Psoas muscle (tissue), 8 donors: ENCODE measurements at places on chromosomes 4 and X.

DNA sequence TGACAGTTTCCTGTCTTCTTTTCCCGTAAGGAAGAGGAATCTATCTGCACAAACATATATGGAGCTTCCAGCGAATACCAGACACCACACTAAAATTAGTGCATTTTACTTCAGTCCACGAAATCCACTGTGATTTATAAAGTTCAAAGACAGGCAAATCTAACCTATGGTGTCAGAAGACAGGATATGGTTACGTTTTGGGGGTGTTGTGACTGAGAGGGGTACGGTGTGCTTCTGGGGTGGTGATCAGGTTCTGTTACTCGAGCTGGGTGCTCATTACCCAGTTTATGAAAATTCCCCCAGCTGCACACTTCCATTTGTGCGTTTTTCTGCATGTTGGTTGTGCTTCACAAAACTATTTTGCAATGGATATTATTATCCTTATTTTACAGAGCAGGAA is 10.3 kb downstream of the VGLL1 start:
- H3K27me3 ChIP-seq, result no peaks in the 10 kb centered on the region
- no peak overlapping the region for H3K27ac ChIP-seq
- H3K4me3 ChIP-seq, result no peak overlapping the region
- no peaks in the 10 kb centered on the region for H3K36me3 ChIP-seq
- no peaks in the 10 kb centered on the region for H3K4me1 ChIP-seq

DNA sequence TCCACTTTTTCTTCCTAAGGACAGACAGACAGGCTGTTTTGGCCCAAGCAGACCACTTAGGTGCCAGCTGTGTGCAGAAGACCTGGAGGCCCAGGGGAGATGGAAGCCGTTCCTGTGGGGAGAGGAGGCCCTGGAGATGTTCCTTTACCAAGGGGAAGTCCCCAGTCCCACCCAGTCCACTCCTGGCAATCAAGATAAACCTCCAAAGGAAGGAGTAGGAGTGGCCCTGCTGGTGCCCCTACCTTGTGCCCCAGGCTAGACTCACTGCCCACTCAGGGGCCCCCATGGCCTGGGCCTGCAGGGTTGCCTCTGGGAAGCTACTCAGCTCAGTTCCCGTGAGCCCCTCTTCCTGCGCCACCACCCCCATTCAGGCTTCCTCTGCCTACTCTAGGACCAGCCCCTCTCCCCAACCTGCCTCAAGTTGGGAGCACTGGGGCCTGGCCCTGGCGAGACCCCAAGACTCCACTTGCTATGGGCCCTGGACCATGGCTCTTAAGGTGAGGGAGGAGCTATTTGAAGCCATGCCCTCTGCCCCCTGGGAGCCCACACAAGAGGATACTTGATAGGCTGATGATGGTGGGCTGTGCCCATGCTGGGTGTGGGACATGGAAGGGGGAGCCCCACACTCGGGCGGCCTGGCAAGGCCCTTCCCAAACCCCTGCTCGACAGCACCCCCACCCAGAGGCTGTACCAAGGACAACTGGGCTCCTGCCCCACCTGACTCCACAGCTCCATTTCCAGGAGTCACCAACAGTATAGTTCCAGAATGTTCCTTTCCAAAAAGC is 24.8 kb upstream of the RNF4 start:
- H3K4me3 ChIP-seq, result no peak overlapping the region
- DNase-seq, result no peak
- H3K4me1 ChIP-seq, result no peaks in the 10 kb centered on the region
- no peaks in the 10 kb centered on the region for H3K36me3 ChIP-seq
- H3K27me3 ChIP-seq, result no peaks in the 10 kb centered on the region
- no peak overlapping the region for H3K27ac ChIP-seq

- H3K4me3 ChIP-seq, result no peak overlapping the region
- H3K27me3 ChIP-seq, result no peaks in the 10 kb centered on the region
- H3K27ac ChIP-seq, result no peak overlapping the region
Measured at GRCh38 chr4:28167411-28167810, 1306.8 kb downstream of the STIM2 start.

GRCh38 chr4:87622303-87622702 is 14.0 kb downstream of the DSPP start:
- H3K27ac ChIP-seq, result peak overlapping the region; percentile 25
- H3K4me3 ChIP-seq, result no peak overlapping the region
- no peaks in the 10 kb centered on the region for H3K36me3 ChIP-seq
- DNase-seq, result no peak

GRCh38 chrX:68705986-68706385 is 58.5 kb downstream of the STARD8 start:
- no peak overlapping the region for H3K4me3 ChIP-seq
- no peak for DNase-seq
- peaks cover 39% of the 10 kb centered on the region for H3K4me1 ChIP-seq
- H3K27ac ChIP-seq, result peak overlapping the region; percentile 67
- H3K36me3 ChIP-seq, result no peaks in the 10 kb centered on the region

GRCh38 chr4:8859550-8860095 is 12.0 kb downstream of the HMX1 start:
- no peak overlapping the region for H3K27ac ChIP-seq
- no peak overlapping the region for H3K4me3 ChIP-seq
- DNase-seq, result peak; percentile 39
- no peaks in the 10 kb centered on the region for H3K36me3 ChIP-seq

GRCh38 chr4:183602557-183603027 is 56.4 kb downstream of the RWDD4 start:
- no peaks in the 10 kb centered on the region for H3K36me3 ChIP-seq
- no peaks in the 10 kb centered on the region for H3K4me1 ChIP-seq
- no peaks in the 10 kb centered on the region for H3K27me3 ChIP-seq
- H3K4me3 ChIP-seq, result no peak overlapping the region
- DNase-seq, result no peak
- H3K27ac ChIP-seq, result no peak overlapping the region

DNA sequence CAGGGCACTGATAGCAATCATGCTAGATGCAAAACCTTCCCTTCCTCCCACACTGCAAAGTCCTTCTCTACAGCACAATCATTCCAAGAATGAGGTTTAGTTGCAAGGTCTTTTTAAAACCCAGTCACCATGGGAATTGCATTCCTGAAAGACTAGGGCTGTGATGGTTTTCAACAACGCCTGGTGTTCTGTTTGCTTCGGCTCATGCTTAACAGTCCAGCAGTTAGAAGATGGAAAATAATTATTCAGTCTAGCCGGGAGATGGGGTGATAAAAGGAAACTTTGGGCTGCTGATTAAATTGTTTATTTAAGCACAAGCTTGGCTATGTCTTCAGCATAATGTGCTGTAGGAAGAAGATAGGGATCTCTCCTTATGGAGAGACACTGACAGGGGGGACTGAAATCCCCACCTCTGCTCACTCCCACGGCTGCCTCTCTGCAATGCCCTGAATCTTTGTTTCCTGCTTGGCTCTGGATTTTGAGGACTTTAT is 211.4 kb downstream of the MID1IP1 start:
- H3K27me3 ChIP-seq, result no peaks in the 10 kb centered on the region
- H3K36me3 ChIP-seq, result no peaks in the 10 kb centered on the region
- DNase-seq, result no peak

DNA sequence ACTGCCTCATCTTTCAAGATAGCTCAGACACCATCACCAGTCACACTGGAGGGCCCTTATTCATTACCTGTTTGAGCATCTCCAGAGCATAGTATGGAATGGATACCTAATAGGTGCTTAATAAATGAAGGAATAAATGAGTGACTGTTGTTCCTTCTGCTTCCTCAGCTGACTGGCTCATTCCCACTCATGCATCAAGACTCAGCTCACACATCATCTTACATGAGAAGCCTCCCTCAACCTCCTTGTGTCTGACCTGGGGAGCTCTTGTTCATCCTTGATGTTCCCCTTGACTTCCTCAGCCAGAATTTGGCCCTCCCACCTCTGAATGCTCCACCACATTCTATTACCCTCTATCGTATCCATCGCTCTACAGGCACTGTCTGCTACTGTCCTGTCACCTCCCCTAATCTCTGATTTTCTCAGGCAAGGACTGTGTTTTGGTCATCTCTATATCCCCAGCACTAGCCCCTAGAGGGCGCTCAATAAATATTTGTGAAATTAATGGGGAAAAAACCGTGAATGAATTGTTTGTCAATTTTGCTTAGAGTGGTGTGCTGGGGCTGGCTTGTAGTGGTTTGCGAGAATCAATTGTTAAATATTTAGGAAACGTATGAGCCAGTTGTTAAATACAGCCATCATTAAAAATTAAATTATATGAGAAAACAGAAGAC is 88.3 kb downstream of the NHSL2 start:
- no peaks in the 10 kb centered on the region for H3K4me1 ChIP-seq
- no peak for DNase-seq

GRCh38 chrX:107659768-107660167 is 31.5 kb downstream of the PRPS1 start:
- no peak overlapping the region for H3K4me3 ChIP-seq
- H3K27ac ChIP-seq, result no peak overlapping the region
- no peaks in the 10 kb centered on the region for H3K4me1 ChIP-seq
- H3K27me3 ChIP-seq, result peaks cover 6% of the 10 kb centered on the region

DNA sequence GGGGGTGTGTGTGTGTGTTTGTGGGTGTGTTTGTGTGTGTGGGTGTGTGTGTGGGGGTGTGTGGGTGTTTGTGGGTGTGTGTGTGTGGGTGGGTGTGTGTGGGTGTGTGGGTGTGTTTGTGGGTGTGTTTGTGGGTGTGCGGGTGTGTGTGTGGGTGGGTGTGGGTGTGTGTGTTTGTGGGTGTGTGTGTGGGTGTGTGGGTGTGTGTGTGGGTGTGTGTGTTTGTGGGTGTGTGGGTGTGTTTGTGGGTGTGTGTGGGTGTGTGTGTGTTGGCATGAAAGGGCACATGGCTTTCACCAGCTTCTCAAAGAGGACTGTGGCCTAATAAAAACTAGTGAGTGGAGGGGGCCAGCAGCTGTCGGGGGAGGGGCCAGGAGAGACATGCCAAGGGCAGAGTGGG is 25.3 kb upstream of the ZNF185 start:
- H3K27me3 ChIP-seq, result no peaks in the 10 kb centered on the region
- no peaks in the 10 kb centered on the region for H3K4me1 ChIP-seq
- DNase-seq, result no peak

DNA sequence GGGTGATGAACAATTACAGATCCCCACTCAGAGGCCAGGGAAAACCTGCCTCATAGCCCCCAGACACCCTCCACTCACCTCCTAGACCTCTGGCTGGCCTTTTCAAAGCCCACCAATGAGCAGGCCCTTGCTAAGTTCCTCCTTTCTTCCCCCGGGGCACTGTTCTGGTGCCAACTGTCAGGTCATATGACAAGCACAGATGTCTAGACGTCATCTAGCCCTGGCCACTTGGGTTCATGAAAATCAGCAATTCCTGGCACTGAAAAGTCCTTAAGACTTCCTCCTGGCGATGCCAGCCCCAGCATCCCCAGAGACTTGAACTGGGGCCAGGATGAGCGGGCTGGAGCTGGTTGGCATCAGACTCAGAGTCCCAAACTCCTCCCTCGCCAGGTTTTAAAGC is 115.6 kb upstream of the NALF2 start:
- no peaks in the 10 kb centered on the region for H3K4me1 ChIP-seq
- no peak overlapping the region for H3K4me3 ChIP-seq
- DNase-seq, result peak; percentile 12
- no peaks in the 10 kb centered on the region for H3K36me3 ChIP-seq

- H3K27ac ChIP-seq, result no peak overlapping the region
- no peak for DNase-seq
Measured at GRCh38 chrX:42098900-42099299, 175.5 kb upstream of the CASK start.

DNA sequence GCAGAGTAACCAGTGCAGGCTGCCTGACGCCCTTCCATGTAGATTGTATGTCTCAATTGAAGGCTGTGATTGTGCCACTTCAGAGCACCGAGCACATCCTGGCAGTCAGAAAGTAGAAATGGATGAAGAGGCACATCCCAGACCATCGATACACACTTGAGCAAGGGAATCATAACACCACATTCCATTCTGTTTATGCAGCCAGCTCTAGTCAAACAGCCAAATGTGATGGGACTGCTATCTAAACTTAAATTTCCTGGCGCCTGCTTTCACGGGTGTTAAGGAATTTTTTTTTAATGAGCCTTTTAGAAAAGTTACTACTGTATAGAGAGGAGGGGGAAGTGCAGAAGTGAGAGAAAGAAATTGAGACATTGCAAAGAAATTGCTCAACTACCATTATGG is 84.4 kb downstream of the PPARGC1A start:
- H3K4me3 ChIP-seq, result no peak overlapping the region
- no peaks in the 10 kb centered on the region for H3K27me3 ChIP-seq
- DNase-seq, result no peak
- H3K36me3 ChIP-seq, result peaks cover 8% of the 10 kb centered on the region

DNA sequence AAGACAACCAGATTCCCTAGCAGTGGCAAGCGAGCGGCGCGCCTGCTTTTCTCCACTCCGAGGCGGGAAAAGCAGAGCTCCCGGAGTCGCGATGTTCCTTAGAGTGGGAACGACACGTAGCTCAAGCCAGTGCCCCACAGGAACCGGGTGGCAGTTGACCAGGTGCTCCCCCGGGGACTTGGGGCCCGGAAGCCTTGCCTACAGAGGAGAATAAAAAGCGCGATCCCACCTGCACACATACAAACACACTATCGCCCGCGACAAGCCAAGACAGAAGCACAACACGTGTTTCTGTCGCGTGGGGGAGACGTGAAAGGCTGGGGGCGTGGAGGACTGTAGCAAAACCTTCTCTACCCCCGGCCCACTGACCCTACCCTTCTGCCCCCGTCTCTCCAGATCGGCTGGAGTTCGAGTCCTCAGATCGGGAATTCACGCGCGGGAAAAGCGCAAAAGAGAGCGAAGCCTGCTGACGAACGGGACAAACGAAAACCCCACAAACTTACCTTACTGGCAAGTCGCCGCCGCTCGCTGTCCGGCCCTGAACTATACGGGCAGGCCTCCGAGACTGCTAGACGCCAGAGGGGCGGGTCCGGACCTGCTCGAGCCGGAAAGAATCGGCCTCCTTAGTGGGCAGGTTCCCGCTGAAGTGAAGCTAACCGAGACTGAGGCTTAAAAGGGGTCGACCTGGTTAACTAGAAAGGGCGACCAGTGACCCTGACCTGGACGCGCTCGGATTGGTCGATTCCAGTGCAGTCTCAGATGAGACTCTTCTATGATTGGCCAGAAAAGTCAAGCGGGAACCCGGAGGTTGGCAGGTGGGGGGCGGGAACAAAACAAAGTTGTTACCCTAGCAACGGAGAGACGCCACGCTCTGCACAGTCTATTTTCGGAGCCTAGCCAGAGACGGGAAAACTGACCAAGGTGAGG is at the start of the genes DNAAF6 and NUP62CL:
Gene DNAAF6, plus strand, starts transcription at position 842 of the 927 bp plus-strand sequence. CDS start 6,265 bp downstream, outside the sequence.
Gene NUP62CL, minus strand, starts transcription at position 664 of the 927 bp plus-strand sequence. CDS start 31,287 bp downstream, outside the sequence.
- no peaks in the 10 kb centered on the region for H3K27me3 ChIP-seq
- H3K4me1 ChIP-seq, result no peaks in the 10 kb centered on the region
- peak within 1 kb of the TSS; percentile 59 for H3K4me3 ChIP-seq
- no peak within 1 kb of the TSS for H3K27ac ChIP-seq
- H3K36me3 ChIP-seq, result no peaks in the 10 kb centered on the region

DNA sequence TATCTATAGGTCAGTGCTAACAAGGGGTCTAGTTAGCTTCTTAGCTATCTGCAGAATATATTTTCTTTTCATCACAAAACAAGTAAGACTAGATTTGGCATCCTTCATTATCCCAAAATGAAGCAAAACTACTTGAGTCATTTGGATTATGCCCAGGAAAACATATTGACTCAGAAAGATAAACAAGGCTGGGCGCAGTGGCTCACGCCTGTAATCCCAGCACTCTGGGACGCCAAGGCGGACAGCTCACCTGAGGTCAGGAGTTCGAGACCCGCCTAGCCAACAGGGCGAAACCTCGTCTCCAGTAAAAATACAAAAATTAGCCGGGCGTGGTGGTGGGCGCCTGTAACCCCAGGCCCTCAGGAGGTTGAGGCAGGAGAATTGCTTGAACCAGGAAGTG is 18.0 kb upstream of the MND1 start:
- H3K4me3 ChIP-seq, result no peak overlapping the region
- no peak for DNase-seq
- no peaks in the 10 kb centered on the region for H3K4me1 ChIP-seq
- H3K27me3 ChIP-seq, result no peaks in the 10 kb centered on the region
- peaks cover 56% of the 10 kb centered on the region for H3K36me3 ChIP-seq
- no peak overlapping the region for H3K27ac ChIP-seq

- H3K4me1 ChIP-seq, result peaks cover 23% of the 10 kb centered on the region
- no peak overlapping the region for H3K4me3 ChIP-seq
- DNase-seq, result no peak
- no peaks in the 10 kb centered on the region for H3K27me3 ChIP-seq
- H3K36me3 ChIP-seq, result no peaks in the 10 kb centered on the region
Measured at GRCh38 chr4:107744532-107744931, 24.5 kb upstream of the PAPSS1 start.
